ENCODE measurements at places on chromosomes 1 and 21.

DNA sequence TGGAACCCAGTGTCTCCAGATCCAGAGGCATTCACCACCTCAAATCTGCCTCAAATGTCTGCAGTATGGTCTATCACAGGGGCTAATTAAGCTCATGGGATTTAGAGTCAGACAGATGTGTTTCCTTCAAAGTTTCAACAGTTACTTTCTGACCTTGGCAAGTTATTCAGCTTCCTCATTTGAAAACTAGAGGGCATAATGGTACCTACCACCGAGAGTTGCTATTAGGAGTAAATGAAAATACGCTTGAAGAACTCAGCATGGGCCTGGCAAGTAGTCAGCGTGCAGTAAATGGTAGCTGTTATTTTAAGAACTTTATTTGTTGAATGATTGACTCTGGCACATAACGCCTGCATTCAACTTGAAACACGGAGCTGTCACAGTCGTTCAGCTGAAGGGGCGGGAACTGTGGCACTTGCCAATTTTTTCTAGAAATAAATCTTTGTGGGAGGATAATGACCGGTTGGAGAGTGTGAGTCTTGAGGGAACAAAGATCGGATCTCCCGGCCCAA is 1.2 kb upstream of the CAP1 start:
- peak overlapping the region; percentile 71 for H3K4me3 ChIP-seq
- peak; percentile 88 for DNase-seq
- 0 out of 2 replicates have a peak, but pooled peaks cover 5% of the 10 kb centered on the region for H3K36me3 ChIP-seq
- H3K27ac ChIP-seq, result peak overlapping the region; percentile 93
- H3K4me1 ChIP-seq, result peaks cover 42% of the 10 kb centered on the region

DNA sequence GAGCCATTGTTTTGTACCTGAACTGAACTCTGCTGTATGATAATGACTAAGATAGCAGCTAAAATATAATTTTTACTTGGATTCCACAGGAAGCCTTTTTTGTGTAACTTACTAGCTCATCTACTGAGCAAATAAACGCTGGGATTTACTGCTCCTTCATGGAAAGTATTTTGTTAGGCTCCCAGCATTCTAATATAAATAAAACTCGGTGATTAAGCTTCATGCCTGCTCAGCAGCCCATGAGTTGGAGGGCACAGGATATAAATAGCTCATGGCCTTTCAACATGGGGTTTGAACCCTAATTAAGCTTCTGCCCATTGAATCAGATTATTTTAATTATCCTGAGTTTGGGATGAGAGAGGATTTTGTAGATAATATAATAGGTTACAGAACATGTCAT is 180.0 kb downstream of the PCP4 start:
- H3K27me3 ChIP-seq, result no peaks in the 10 kb centered on the region
- H3K4me1 ChIP-seq, result no peaks in the 10 kb centered on the region
- no peak overlapping the region for H3K27ac ChIP-seq
- DNase-seq, result no peak

GRCh38 chr1:190963321-190963720 is 485.7 kb upstream of the BRINP3 start:
- no peaks in the 10 kb centered on the region for H3K27me3 ChIP-seq
- no peak overlapping the region for H3K27ac ChIP-seq
- DNase-seq, result no peak
- no peaks in the 10 kb centered on the region for H3K4me1 ChIP-seq
- no peaks in the 10 kb centered on the region for H3K36me3 ChIP-seq

GRCh38 chr21:24372506-24372905 is 1234.8 kb downstream of the MRPL39 start:
- no peaks in the 10 kb centered on the region for H3K36me3 ChIP-seq
- DNase-seq, result no peak

- peaks cover 51% of the 10 kb centered on the region for H3K4me1 ChIP-seq
- H3K27me3 ChIP-seq, result no peaks in the 10 kb centered on the region
- DNase-seq, result peak; percentile 81
- no peaks in the 10 kb centered on the region for H3K36me3 ChIP-seq
- H3K4me3 ChIP-seq, result no peak overlapping the region
Observed at GRCh38 chr1:159071970-159072582, 4.5 kb downstream of the AIM2 start.

GRCh38 chr1:28606771-28607170 is 14.7 kb downstream of the RAB42 start:
- H3K4me1 ChIP-seq, result no peaks in the 10 kb centered on the region
- peaks cover 12% of the 10 kb centered on the region for H3K36me3 ChIP-seq
- no peak overlapping the region for H3K4me3 ChIP-seq
- no peak overlapping the region for H3K27ac ChIP-seq
- H3K27me3 ChIP-seq, result no peaks in the 10 kb centered on the region

- no peak overlapping the region for H3K27ac ChIP-seq
- no peaks in the 10 kb centered on the region for H3K27me3 ChIP-seq
- DNase-seq, result peak; percentile 93
- H3K36me3 ChIP-seq, result no peaks in the 10 kb centered on the region
- H3K4me1 ChIP-seq, result peaks cover 5% of the 10 kb centered on the region
Observed at GRCh38 chr1:36187800-36188593, 32.0 kb downstream of the MAP7D1 start.

GRCh38 chr1:155479205-155479604 is 83.4 kb downstream of the ASH1L start:
- peaks cover 32% of the 10 kb centered on the region for H3K4me1 ChIP-seq
- H3K36me3 ChIP-seq, result peaks cover 44% of the 10 kb centered on the region
- no peak overlapping the region for H3K4me3 ChIP-seq
- H3K27ac ChIP-seq, result peak overlapping the region; percentile 32

GRCh38 chr1:228208831-228209551 is 1.1 kb downstream of the OBSCN start:
- H3K4me1 ChIP-seq, result peaks cover 1% of the 10 kb centered on the region
- no peak overlapping the region for H3K27ac ChIP-seq
- no peak for DNase-seq
- no peak overlapping the region for H3K4me3 ChIP-seq
- H3K36me3 ChIP-seq, result no peaks in the 10 kb centered on the region

GRCh38 chr21:38675182-38675824 is 130.4 kb upstream of the ETS2 start:
- no peak overlapping the region for H3K27ac ChIP-seq
- H3K36me3 ChIP-seq, result no peaks in the 10 kb centered on the region
- no peak overlapping the region for H3K4me3 ChIP-seq
- no peaks in the 10 kb centered on the region for H3K4me1 ChIP-seq
- DNase-seq, result no peak

DNA sequence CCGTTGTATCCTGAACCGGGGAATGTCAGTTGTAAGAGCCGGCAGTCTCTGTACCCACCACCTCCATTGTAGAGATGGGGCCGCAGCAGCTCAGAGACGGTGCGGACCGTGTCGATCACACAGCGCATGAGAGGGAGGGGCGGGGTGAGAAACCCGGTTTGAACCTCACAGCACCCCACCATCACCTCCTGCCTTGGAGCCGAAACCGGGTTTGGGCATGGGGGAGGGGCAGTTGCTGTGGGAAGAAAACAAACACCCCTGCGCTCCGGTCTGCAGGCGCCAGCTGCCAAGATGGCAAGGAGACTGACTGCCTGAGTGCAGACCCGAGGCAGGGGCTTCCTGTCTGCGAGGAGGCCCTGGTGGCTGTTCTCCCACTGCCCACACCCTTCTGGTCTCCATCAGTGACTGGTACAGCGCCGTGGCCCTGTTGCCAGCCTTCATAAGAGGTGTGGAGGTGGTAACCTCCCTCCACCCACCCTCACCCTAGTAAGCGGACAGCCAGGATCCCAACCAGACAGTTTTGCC is 69.2 kb upstream of the SSBP3 start:
- H3K27me3 ChIP-seq, result no peaks in the 10 kb centered on the region
- H3K36me3 ChIP-seq, result no peaks in the 10 kb centered on the region
- no peak overlapping the region for H3K27ac ChIP-seq
- DNase-seq, result no peak

GRCh38 chr1:214438530-214438929 is 112.9 kb downstream of the PTPN14 start:
- no peaks in the 10 kb centered on the region for H3K36me3 ChIP-seq
- peak overlapping the region; percentile 86 for H3K27ac ChIP-seq
- DNase-seq, result no peak
- no peak overlapping the region for H3K4me3 ChIP-seq

DNA sequence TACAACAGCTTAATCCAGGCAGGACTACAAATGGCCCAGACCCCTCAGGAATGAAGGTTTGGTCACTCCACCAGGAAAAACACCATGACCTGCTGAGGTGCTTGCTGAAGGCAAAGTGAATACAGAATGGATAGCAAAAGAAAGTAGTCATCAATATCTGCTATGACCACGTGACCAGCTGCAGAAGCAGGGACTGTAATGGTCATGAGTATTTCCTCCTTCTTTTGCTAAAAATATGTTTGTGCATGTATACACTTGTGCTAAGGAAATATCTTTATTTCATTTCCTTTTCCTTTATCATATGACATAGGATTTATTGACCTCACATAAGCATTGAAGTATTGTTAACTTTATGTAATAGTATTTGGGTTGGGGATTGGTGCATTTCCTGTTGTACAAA is 26.4 kb upstream of the GOLT1A start:
- no peaks in the 10 kb centered on the region for H3K27me3 ChIP-seq
- no peak for DNase-seq
- H3K27ac ChIP-seq, result no peak overlapping the region
- no peaks in the 10 kb centered on the region for H3K4me1 ChIP-seq

DNA sequence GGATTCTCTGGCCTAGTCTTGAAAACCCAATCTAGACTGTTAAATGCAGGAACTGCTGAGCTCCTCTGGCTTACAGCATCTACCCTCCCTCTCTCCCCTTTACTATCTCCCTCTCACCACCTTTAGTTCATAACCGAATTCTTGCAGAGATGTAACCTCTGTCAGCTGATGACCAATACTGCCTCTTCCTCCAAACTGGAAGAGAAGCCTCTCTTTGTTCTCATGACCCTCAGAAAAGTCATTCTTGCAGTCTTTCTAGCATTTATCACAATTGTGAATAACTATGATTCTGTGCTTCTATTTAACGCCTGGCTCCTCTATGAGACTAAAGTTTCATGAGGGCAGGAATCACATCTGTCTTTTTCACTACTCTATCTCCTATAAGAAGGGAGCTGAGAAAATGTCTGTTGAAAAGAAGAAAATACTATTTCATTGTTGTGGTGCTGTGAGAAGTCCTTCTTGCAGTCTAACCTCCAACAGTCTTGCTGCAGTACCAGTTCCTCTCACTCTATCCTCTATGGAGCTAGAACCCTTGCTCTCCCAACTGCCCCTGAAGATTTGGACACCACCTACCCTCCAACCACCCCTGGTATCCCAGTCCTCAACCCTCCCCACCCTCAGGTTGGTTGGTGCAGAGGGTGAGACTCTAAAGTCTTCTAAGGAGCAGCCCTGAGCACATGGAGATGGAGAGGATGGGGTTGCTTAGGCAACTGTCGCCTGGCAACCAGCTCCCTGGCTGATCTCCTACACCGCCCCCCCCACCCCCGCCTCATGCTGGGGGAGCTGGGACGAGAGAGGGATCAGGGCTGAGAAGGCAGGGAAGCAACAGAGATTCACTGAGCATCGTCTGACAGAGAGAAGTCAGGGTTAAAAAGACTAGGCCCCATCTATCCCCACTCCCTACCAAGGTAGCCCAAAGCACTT is 13.9 kb downstream of the MEF2D start:
- no peaks in the 10 kb centered on the region for H3K27me3 ChIP-seq
- peak overlapping the region; percentile 99 for H3K27ac ChIP-seq

GRCh38 chr1:222167111-222167510 is 380.8 kb downstream of the HHIPL2 start:
- no peaks in the 10 kb centered on the region for H3K36me3 ChIP-seq
- 0 out of 2 replicates have a peak, but pooled peaks cover 3% of the 10 kb centered on the region for H3K27me3 ChIP-seq
- no peak overlapping the region for H3K27ac ChIP-seq
- no peaks in the 10 kb centered on the region for H3K4me1 ChIP-seq
- DNase-seq, result peak; percentile 65

GRCh38 chr1:35506960-35507912 is 50.0 kb downstream of the KIAA0319L start:
- DNase-seq, result peak; percentile 59
- peak overlapping the region; percentile 89 for H3K27ac ChIP-seq
- H3K4me3 ChIP-seq, result peak overlapping the region; percentile 12
- H3K4me1 ChIP-seq, result peaks cover 48% of the 10 kb centered on the region
- no peaks in the 10 kb centered on the region for H3K27me3 ChIP-seq

DNA sequence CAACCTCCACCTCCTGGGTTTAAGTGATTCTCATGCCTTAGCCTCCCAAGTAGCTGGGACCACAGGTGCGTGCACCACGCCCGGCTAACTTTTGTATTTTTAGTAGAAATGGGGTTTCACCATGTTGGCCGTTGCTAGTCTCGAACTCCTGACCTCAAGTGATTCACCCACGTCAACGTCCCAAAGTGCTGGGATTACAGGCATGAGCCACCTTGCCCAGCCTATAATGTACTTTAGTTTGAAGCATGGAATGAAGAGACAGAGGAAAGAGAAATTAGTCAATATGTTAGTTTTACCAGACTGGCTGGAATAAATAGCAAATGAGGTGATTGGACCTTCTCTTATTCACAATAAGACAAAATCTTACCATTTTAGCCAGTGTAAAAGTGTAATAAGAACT is 89.0 kb downstream of the GTF2B start:
- peaks cover 46% of the 10 kb centered on the region for H3K36me3 ChIP-seq
- H3K4me1 ChIP-seq, result no peaks in the 10 kb centered on the region
- no peak overlapping the region for H3K27ac ChIP-seq
- no peaks in the 10 kb centered on the region for H3K27me3 ChIP-seq
- no peak overlapping the region for H3K4me3 ChIP-seq

- peaks cover 19% of the 10 kb centered on the region for H3K4me1 ChIP-seq
- no peak overlapping the region for H3K4me3 ChIP-seq
- no peaks in the 10 kb centered on the region for H3K36me3 ChIP-seq
- no peak overlapping the region for H3K27ac ChIP-seq
- H3K27me3 ChIP-seq, result no peaks in the 10 kb centered on the region
Observed at GRCh38 chr1:30534551-30534940, 188.8 kb downstream of the MATN1 start.

- H3K36me3 ChIP-seq, result no peaks in the 10 kb centered on the region
- H3K27me3 ChIP-seq, result no peaks in the 10 kb centered on the region
- peak; percentile 80 for DNase-seq
- no peak overlapping the region for H3K4me3 ChIP-seq
- H3K4me1 ChIP-seq, result peaks cover 27% of the 10 kb centered on the region
Observed at GRCh38 chr1:157878059-157878458, 36.5 kb upstream of the CD5L start.

- no peak overlapping the region for H3K27ac ChIP-seq
- H3K4me1 ChIP-seq, result peaks cover 17% of the 10 kb centered on the region
- H3K4me3 ChIP-seq, result no peak overlapping the region
- no peak for DNase-seq
- H3K27me3 ChIP-seq, result no peaks in the 10 kb centered on the region
- H3K36me3 ChIP-seq, result peaks cover 4% of the 10 kb centered on the region
Observed at GRCh38 chr1:185058876-185059275, 13.5 kb downstream of the RNF2 start.

DNA sequence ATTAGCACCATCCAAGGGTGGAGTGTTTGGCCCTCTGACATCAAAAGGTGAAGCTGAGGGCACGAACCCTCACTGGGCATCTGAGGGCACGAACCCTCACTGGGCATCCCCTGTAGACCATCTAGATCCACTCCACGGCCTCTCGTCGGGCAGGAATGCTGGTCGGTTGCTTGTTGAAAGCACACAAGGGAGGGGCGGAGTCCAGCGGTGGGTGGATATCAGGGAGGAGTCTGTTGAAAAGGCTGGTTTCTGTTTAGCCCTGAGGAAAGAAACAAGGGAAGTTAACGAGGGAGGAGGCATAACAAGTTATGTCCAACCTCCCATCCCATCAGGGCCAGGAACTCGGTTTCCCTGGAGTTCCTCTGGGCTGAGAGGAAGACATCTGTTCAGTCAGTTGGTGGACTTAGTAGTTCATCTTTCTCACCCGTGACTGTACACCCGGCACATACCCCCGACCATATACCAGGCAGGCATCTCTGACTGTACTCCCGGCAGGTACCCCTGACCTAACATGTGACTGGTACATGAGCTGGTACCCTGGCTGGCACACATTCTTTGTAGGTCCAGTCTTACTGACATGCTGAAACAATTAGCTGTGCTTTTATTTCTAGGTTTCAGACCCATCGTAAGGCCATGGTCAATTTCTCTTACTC is 32.1 kb upstream of the PDE9A start:
- 0 out of 2 replicates have a peak, but pooled peaks cover 2% of the 10 kb centered on the region for H3K27me3 ChIP-seq
- H3K36me3 ChIP-seq, result no peaks in the 10 kb centered on the region
- H3K4me1 ChIP-seq, result no peaks in the 10 kb centered on the region
- no peak for DNase-seq
- H3K27ac ChIP-seq, result no peak overlapping the region

Measured in Karpas-422 (cell line).